Left colon (tissue), 2 donors: ENCODE measurements at places on chromosomes 13 and 19. TPM values are rescaled to one million over a fixed set of nuclear protein-coding genes. Genes with fewer than 3 reads are reported as not detected.

DNA sequence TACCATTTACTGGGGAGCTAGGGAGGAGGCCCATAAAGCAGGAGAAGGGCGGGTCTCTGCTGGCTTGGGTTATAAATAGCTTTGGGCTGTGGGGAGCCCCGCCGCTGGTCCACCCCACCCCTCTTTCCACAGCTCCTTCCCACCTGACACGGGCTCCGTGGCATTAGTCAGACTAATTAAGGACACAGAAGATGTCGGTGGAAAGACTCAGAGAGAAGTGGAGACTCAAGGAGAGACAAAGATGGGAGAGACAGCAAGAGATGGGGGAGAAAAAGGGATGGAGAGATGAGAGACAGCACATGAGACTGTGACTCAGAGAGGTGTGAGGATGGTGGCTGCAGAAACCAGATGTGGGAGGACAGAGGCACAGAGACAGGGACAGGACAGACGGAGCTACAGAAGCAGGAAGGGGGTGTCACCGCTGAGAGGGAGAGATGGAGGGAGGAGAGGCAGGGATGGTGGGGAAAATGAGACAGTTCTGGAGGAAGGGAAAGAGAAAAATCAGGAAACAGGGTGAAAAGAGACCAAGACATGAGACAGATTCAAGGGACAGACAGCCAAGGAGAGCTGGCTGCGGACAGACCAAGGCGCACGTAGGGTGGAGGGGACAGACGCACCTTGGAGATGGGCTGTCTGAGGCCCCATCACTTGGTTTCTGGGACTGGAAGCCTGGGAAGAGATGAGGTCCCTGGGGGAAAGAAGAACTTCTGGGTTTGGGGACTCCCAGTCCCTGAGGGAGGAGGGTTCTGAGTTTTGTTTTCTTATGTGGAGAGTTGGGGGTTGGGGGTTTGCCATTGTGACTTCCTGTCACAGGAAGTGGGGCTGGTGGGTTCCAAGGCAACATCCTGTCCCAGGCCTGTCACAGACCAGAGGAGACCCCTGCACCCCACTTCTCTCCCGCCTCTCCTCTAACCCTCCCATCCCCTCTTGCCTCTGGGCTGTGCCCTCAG lies 4.1 kb downstream of the ARHGEF1 start:
- peak; percentile 41 for DNase-seq

GRCh38 chr13:49936968-49937273 lies 781 bp upstream of the SPRYD7 start:
- no peak for DNase-seq

DNA sequence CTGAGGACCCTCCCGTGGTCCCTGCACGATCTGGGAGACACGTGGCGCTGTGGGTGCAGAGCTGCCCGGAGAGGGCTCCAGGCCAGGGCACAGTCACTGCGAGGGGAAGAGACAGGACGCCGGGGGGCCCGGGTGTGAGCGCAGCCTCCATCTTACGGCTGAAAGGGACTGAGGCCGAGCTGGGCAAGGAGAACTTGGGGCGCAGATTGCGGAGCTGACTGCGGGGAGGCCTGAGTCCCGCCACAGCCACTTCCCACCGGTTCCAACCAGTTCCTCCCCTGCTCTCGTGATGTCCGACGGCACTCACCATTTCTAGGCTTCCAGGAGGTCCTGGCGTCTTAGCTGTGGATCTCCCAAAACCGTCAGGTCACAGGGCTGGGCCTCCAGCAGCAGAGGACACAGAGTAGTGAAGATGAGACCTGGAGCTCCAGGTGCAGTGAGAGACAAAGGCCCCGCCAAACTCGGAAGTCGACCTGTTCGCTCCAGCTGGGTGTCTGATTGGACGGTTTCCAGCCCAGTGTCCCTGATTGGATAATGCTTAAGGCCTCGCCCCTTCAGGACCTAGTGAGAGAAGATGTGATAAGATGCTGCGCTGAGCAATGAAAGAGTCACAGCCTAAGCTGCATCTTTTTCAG lies 4.8 kb upstream of the ZNF253 start:
- DNase-seq: peak; percentile 30

DNA sequence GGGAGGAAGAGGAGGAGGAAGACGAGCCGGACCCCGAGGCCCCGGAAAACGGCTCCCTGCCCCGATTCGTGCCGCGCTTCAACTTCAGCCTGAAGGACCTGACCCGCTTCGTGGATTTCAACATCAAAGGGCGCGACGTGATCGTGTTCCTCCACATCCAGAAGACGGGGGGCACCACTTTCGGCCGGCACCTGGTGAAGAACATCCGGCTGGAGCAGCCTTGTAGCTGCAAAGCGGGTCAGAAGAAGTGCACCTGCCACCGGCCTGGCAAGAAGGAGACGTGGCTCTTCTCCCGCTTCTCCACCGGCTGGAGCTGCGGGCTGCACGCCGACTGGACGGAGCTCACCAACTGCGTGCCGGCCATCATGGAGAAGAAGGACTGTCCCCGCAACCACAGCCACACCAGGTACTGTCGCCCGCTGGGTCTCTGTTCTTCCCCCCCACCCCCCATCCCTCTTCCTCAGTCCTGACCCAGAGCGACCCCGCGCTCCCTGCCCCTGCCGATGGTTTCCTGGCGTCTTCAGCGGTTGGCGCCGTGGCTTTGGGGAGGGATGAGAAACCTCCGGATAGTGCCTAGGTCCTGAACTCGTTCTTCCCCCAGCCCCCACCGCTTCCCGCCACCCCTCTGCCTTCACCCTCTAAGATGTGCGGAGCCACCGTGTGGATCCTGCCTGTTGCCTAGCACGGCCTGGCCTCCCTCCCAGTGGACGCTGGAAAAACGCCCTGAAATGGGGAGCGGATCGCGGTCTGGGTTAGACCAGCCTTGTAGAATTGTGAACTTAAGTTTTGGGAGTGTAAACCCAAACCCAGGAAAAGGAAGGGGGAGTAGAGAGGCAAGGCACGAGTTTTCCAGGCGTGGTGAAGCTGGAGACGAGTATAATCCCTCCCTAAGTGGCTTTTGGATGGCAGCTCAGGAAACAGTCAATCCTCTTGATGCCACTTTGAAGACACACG lies 1.5 kb downstream of the HS6ST3 start:
- no peak for DNase-seq

DNA sequence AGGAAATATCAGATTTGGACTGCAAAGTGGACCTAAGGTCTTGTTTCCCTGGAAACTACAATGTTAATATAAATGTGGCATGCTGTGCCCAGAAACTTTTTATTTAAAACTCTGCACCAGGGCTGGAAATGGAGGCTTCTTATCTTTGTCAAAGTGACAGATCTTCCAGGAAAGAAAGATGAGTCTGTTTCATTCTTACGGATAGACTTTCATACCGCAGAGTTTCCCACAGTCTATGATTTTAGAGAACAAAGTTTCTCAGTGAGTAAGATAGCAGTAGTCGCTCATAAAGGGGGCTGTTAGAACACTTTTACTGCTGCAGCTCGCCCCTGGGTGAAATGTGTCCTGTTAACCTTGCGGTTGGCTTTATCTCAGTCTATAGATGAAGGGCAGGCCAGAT lies 6.7 kb downstream of the CLEC11A start:
- DNase-seq: no peak

- DNase-seq: peak; percentile 95
Measured at GRCh38 chr19:5690125-5690954, at the start of gene RPL36. Gene RPL36, plus strand, starts transcription at chr19:5690295. Its CDS starts 213 bp downstream, at chr19:5690508.

The LILRB1 gene
- total RNA-seq: 2.5 TPM
